ENCODE measurements at places on chromosomes 11 and 22.

DNA sequence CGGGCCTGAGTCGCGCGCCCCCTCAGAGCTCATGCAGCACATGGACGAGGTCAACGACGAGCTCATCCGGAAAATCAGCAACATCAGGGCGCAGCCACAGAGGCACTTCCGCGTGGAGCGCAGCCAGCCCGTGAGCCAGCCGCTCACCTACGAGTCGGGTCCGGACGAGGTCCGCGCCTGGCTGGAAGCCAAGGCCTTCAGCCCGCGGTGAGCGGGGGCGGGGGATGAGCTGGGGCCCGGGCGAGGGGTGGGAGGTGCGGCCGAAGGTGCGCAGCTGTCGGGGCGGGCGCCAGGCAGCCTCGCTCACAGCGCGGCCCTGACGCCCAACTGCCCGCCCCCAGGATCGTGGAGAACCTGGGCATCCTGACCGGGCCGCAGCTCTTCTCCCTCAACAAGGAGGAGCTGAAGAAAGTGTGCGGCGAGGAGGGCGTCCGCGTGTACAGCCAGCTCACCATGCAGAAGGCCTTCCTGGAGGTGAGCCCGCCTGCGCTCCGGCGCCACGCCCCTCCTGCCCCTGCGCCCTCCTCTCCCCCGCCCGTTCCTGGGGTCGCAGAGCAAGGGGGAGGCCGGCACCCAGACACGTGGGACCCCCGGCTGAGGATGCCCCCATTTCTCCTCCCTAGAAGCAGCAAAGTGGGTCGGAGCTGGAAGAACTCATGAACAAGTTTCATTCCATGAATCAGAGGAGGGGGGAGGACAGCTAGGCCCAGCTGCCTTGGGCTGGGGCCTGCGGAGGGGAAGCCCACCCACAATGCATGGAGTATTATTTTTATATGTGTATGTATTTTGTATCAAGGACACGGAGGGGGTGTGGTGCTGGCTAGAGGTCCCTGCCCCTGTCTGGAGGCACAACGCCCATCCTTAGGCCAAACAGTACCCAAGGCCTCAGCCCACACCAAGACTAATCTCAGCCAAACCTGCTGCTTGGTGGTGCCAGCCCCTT, 20.5 kb downstream of the EPS8L2 start:
- peaks cover 41% of the 10 kb centered on the region for H3K4me1 ChIP-seq
- H3K27ac ChIP-seq, result peak overlapping the region; percentile 74
- peaks cover 5% of the 10 kb centered on the region for H3K36me3 ChIP-seq
- no peaks in the 10 kb centered on the region for H3K27me3 ChIP-seq
- no peak for DNase-seq

- no peak for DNase-seq
- H3K27me3 ChIP-seq, result no peaks in the 10 kb centered on the region
- H3K4me1 ChIP-seq, result peaks cover 57% of the 10 kb centered on the region
- no peaks in the 10 kb centered on the region for H3K36me3 ChIP-seq
- no peak overlapping the region for H3K27ac ChIP-seq
Observed at GRCh38 chr11:122163053-122163819, 47.2 kb upstream of the BLID start.

- no peak for DNase-seq
- no peaks in the 10 kb centered on the region for H3K4me1 ChIP-seq
- no peaks in the 10 kb centered on the region for H3K36me3 ChIP-seq
- H3K4me3 ChIP-seq, result no peak overlapping the region
- no peak overlapping the region for H3K27ac ChIP-seq
Observed at GRCh38 chr22:45295492-45295891, 10.7 kb downstream of the UPK3A start.

DNA sequence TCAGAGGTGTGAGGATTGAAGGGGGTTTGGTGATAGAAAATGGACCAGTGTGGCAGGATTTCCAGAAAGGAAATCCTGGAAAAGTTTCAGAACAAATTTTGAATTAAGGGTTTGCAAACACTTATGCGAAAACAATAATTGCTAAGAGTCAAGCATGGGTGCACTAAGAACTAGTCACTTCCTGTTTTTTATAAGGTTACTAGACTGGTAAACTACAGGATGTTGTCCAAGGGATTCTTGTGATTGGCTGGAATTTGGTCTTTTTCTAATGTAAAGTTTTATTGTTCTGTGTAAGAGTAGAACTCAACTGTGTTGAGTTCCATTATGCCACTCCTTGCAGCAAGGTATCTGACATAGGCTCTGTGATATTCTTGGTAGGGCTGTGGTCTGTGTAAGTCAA, 54.1 kb downstream of the LIF start:
- H3K36me3 ChIP-seq, result no peaks in the 10 kb centered on the region
- no peak overlapping the region for H3K4me3 ChIP-seq
- peaks cover 22% of the 10 kb centered on the region for H3K4me1 ChIP-seq
- no peak for DNase-seq
- H3K27me3 ChIP-seq, result no peaks in the 10 kb centered on the region

DNA sequence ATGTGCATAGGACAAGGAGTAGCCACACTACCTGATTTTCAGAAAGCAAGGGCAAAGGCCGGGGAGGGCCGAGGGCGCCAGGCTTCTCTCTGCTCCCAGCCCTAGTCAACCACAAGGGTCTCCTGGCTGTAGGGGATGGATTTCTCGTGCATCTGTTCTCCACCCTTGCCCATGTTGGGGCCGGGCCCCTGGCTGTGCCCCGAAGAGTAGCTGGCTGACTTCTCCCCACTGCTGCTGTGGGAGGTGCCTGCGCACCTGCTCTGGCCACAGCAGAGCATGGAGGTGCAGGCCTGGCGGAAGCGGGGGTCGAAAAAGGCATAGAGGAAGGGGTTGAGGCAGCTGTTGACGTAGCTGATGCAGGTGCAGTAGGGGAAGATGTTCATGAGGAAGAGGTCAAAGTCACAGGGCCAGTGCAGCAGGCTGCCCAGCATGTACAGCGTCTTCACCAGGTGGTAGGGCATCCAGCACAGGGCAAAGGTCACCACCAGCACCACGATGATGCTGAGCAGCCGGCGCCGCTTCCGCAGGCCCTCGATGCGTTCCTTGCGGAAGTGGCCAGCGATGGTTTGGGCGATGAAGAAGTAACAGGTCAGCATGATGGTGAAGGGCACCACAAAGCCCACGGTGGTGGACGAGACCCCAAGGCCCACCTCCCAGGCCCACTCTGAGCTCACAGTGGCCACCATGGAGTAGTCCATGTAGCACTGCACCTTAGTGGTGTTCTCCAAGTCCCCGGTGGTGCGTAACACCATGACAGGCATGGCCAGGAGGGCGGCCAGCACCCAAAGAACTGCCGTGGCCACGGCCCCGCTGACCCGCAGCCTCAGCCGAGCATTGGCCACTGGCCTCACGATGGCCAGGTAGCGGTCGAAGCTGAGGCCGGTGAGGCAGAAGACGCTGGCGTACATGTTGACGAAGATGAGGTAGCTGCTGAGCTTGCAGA, 1.0 kb downstream of the APLNR start:
- no peak overlapping the region for H3K4me3 ChIP-seq
- H3K36me3 ChIP-seq, result no peaks in the 10 kb centered on the region
- H3K27ac ChIP-seq, result no peak overlapping the region
- peaks cover 7% of the 10 kb centered on the region for H3K27me3 ChIP-seq
- DNase-seq, result no peak
- no peaks in the 10 kb centered on the region for H3K4me1 ChIP-seq

DNA sequence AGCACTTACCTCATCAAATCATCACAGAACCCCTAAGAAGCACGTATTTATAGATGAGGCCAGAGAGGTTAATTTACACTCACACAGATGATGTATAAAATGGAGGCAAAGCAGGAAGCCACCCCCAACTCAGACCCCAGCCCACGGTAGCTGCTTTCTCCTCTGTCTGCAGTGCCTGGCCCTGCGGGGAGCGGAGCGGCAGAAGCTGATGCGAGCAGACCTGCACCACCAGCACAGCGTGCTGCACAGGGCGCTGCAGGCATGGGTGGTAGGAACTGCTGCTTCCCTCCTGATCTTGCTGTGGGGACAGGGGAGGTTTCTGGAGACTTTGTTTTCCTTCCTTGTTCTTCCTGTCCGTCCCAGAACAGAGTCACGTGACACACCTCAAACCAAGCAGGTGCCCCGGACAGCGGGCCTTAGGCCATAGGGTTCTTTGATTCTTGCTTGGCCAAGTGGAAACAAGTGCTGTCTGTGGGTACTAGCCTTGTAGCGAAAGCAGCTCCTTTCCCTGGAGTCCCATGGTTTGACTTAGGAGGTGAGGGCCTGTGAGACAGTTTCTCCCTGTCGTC, 57.8 kb downstream of the PISD start:
- peaks cover 5% of the 10 kb centered on the region for H3K4me1 ChIP-seq
- no peak for DNase-seq
- H3K27me3 ChIP-seq, result no peaks in the 10 kb centered on the region
- H3K27ac ChIP-seq, result no peak overlapping the region
- H3K4me3 ChIP-seq, result no peak overlapping the region
- H3K36me3 ChIP-seq, result peaks cover 3% of the 10 kb centered on the region
